Tibial artery (tissue), 4 donors: ENCODE measurements at places on chromosomes 3 and 15.
A peak's percentile ranks its signal among the peaks of the same experiment; 100 is the strongest.

- H3K4me3 ChIP-seq = no peak overlapping the region
- no peak overlapping the region for H3K27ac ChIP-seq
- no peaks in the 10 kb centered on the region for H3K4me1 ChIP-seq
- no peaks in the 10 kb centered on the region for H3K36me3 ChIP-seq
Measured at GRCh38 chr15:55170361-55170760, 26.4 kb downstream of the RSL24D1 start.

DNA sequence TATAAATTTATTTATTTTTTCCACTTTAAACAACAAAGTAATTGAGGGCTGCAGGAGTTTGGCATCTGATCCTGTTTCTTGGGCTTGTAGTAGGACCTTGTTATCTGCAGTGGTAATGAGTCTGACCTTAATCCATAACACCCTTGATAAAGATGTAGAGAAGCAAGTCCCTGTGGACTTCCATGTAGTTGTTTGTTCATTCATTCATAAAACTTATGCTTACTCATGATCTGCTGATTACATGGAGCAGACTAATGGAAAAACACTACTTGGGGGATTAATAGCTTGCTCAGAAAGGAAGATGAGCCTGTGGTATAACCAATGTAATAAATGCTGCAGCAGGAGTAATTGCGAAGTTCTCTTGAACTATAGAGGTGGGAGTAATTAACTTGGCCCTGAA lies 271.5 kb upstream of the TBL1XR1 start:
- no peak for DNase-seq
- no peaks in the 10 kb centered on the region for H3K27me3 ChIP-seq
- H3K36me3 ChIP-seq = no peaks in the 10 kb centered on the region
- H3K4me1 ChIP-seq = peaks cover 50% of the 10 kb centered on the region
- no peak overlapping the region for H3K27ac ChIP-seq
- H3K4me3 ChIP-seq = no peak overlapping the region

DNA sequence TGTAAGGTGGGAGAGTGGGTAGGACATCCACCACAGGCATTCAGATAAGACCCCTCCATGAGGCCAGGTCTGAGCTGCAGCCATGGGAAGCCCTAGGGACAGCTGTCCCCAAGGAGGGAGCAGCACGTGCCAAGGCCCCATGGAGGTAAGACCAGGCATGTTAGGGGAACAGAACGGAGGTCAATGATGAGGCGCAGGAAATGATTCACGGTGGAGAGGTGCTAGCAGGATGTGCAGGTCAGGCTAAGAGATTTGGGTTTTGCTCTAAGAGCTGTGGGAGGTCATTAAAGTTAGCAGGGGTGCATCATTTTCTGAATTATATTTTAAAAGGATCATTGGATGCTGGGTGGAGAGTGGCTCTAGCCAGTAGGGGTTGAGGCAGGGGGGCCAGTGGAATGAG lies 66.4 kb upstream of the SNRPA1 start:
- H3K36me3 ChIP-seq = no peaks in the 10 kb centered on the region
- no peak overlapping the region for H3K27ac ChIP-seq
- no peak for DNase-seq
- no peaks in the 10 kb centered on the region for H3K27me3 ChIP-seq

DNA sequence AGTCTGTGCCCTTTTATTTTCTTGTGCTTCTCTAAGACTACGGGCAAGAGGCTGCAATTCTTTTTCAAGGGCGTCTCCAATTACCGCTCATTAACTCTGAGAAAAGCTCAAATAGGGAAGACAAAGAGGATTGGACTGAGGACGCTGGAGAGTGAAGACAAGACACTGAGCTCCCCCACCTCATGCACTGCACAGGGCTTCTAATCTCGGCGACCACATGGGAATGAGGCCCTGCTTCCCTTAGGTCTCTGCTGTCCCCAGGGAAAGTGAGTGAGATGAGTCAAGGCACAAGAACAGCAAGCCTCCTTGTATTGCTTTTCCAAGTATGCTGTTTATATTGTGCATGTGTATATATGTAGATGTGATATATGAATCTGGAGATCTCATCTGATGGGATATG lies 392.2 kb upstream of the CFAP20DC start:
- H3K36me3 ChIP-seq = no peaks in the 10 kb centered on the region
- H3K27me3 ChIP-seq = no peaks in the 10 kb centered on the region
- H3K4me3 ChIP-seq = no peak overlapping the region
- no peaks in the 10 kb centered on the region for H3K4me1 ChIP-seq
- H3K27ac ChIP-seq = no peak overlapping the region

DNA sequence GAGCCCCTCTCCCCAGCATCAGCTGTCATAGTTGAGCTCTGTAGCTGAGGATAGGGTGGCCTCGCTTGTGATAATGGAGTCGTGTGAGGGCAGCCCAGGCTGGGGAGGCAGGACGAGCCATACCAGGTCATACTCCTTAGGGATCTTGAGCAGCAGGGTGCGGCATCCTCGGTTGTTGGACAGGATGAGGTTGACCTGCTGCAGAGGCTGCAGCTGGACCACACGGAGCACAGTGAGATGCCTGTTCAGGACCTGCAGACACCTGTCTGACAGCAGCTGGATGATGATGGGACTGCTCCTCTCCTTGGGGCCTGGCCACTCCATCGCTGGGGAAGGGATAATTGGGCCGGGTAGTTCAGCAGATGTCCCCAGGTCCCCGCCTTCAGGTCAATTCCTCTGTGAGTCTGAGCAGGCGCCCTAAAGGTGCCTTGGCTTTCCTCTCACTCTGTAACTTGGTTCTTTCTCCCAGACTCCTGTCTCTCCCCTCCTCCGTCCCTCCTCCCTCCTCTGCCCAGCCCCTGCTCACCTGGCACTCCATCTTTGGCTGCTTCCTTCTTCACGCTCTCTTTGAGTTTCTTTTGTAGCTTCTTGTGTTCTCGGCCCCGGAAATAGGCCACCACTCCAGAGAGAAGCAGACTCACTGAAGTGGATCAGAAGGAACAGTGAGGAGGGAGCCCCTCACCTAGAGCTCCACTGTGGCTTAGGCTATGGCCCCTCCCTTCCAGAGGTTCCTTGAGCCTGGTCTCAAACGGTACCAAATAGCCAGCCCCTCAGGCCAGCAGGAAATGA lies 7.8 kb downstream of the DUOX2 start:
- H3K4me1 ChIP-seq = no peaks in the 10 kb centered on the region
- H3K27ac ChIP-seq = no peak overlapping the region
- H3K27me3 ChIP-seq = peaks cover 40% of the 10 kb centered on the region
- no peaks in the 10 kb centered on the region for H3K36me3 ChIP-seq
- DNase-seq = peak; percentile 57

DNA sequence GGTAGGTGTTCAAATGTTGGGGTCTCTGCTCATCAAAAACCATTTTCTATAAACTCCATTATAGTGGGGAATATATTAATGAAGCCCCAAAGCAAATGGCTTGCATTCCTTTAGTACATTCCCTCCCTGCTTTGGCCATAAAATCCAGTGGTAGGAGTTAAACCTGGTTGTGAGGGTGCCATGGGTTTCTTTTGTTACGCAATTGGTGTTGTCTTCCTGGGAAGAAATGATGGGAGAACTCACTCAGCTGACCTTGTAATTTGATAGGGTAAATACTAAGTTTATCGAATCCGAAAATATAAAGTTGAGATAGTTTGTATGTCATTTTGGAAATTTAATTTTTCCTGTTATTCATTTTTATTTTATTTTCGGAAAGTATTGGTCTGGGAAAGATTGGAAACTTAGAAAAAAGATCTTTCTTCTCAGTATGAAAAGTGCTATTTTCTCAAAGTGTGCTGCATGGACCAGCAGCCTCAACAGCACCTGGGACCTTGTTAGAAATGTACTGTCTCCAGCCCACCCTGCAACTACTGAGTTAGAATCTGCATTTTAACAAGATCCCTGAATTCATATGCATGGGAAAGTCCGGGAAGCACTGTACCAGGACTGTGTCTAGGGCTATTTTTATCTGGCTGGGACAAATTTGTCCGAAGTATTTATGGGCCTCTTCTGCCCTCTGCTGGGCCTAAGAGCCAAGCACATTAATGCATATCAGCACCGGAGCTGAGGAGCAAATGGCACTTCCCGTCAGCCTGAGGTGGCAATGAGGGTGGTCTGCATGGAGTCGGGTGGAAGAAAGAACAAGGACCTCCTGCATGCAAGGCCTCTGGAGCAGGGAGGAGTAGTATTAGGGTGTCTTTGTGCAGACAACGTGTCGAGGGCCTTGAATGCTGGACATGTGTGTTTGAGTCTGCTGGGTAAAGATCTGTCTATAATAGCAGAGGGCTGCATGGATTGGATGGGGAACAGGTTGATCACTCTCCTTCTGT lies 54.7 kb downstream of the FAM81A start:
- H3K27me3 ChIP-seq = no peaks in the 10 kb centered on the region
- no peaks in the 10 kb centered on the region for H3K36me3 ChIP-seq
- no peak overlapping the region for H3K27ac ChIP-seq

GRCh38 chr3:60758171-60758570 lies 493.1 kb downstream of the FHIT start:
- no peaks in the 10 kb centered on the region for H3K27me3 ChIP-seq
- no peaks in the 10 kb centered on the region for H3K36me3 ChIP-seq
- DNase-seq = no peak
- H3K4me3 ChIP-seq = no peak overlapping the region
- no peak overlapping the region for H3K27ac ChIP-seq

GRCh38 chr3:66808891-66809594 lies 189.1 kb upstream of the KBTBD8 start:
- no peaks in the 10 kb centered on the region for H3K4me1 ChIP-seq
- no peaks in the 10 kb centered on the region for H3K27me3 ChIP-seq
- no peak overlapping the region for H3K27ac ChIP-seq
- H3K4me3 ChIP-seq = no peak overlapping the region
- no peak for DNase-seq

DNA sequence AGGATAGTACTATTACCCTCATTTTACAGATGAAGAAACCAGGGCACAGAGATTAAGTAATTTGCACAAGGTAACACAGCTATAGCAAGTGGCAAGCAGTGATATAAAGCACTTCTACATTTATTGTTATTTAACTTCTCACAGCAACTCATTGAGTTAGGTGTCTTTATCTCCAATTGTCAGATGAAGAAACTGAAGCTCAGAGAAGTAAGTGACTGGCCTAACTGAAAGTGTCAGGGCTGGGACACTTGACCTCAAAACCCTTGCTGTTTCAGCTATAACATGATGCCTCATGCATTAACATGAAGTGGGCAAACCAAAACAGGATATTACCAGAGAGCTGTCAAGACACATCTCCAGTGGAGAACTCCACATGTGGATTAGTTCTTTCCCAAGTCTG lies 65.8 kb upstream of the LEKR1 start:
- no peaks in the 10 kb centered on the region for H3K36me3 ChIP-seq
- no peak overlapping the region for H3K27ac ChIP-seq
- no peak for DNase-seq
- no peaks in the 10 kb centered on the region for H3K4me1 ChIP-seq

- no peak overlapping the region for H3K4me3 ChIP-seq
- peak; percentile 96 for DNase-seq
- peaks cover 42% of the 10 kb centered on the region for H3K4me1 ChIP-seq
- no peaks in the 10 kb centered on the region for H3K27me3 ChIP-seq
- H3K27ac ChIP-seq = peak overlapping the region; percentile 94
Measured at GRCh38 chr3:126102530-126102951, 18.6 kb upstream of the SLC41A3 start.

DNA sequence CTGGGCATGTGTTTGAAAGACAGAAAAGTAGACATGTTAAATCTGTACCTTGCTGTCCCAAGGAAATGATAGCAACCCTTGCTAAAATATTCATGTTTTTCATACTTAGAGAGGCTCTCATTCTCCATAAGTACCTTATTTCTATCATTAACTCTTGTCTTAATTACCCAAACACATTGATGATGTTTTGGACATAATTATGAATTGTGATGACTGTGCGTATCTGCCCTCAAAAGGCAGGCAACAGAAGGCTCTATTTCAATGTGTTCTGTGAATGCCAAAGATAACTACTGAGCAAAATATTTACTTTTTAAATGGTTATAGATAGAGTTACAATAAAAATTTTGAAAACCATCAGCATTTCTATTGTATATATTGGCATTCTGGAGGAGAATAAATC lies 1263.8 kb downstream of the ZPLD1 start:
- H3K27me3 ChIP-seq = no peaks in the 10 kb centered on the region
- H3K4me1 ChIP-seq = no peaks in the 10 kb centered on the region
- no peaks in the 10 kb centered on the region for H3K36me3 ChIP-seq
- no peak overlapping the region for H3K27ac ChIP-seq
